ENCODE measurements at places on chromosomes 4 and X.

DNA sequence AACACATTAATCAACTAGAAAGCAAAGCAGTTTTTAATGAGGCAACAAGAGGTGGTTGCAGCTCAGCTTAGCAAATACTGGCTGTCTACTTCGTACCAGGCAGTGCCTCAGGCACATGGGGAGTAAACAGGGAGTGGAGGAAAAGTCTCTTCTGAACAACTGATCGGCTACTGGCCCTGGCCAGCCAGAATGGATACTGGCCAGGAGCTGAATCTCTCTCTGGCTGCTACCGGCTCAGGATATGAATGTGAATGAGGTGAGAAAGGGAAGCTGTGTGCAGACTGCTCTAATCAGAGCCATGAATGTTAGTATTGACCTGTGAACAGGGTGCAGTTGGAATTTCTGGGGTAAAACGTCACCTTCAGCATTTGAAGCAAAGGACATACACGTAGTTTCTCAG lies 77.3 kb downstream of the STK32B start:
- no peak for DNase-seq

- DNase-seq: no peak
These were observed 252.5 kb downstream of the GRIA3 start for GRCh38 chrX:123436512-123437136.

DNA sequence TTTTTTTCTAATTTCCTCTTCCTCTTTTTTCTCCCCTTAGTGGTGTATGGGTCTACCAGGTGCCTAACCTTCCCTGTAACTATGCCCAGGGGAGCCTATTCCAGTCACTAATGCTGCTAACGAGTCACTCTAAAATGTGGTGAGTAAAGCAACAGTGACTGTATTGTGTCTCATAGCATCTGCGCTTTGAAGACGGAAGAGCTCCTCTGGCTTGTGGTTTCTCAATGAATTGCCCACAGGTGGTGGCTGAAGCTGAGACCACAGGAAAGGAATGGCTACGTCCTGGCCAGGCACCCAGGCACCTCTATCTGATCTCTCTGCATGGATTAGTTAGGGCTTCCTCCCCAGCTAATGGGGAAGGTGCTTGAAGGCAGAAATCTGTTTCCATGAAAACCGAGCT lies 763.5 kb upstream of the FRG1 start:
- no peak for DNase-seq

- no peak for DNase-seq
These were observed 133.2 kb upstream of the RPS6KA3 start for GRCh38 chrX:20399728-20400414.

- DNase-seq: no peak
These were observed 34.5 kb downstream of the CHRNA9 start for GRCh38 chr4:40369437-40370274.

DNA sequence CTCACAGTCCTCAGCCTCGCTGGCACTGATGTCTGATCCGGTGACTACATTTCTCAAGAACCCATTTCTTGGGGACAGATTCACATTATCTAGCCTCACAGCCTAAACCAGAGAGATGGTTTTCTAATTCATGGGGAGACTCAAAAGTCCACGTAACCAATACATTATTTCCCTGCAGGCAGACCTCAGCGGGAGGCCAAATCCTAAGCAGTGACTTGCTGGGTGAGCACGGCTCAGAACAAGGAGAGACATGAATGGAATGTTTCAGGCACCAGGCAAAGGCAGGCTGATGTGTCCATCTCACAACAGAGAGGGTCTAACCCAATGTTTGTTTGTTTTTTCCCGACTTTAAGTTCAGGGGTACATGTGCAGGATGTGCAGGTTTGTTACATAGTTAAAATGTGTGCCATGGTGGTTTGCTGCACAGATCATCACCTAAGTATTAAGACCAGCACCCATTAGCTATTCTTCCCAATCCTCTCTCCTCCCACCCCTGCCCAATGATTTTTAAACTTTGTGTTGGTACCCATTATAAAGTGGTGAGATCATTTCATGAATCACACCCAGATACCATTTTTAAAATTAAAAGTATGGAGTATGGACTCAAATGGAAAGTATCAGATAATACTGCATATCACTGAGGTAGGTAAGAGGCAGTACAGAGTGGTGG lies 53.3 kb downstream of the SCD5 start:
- DNase-seq: no peak

DNA sequence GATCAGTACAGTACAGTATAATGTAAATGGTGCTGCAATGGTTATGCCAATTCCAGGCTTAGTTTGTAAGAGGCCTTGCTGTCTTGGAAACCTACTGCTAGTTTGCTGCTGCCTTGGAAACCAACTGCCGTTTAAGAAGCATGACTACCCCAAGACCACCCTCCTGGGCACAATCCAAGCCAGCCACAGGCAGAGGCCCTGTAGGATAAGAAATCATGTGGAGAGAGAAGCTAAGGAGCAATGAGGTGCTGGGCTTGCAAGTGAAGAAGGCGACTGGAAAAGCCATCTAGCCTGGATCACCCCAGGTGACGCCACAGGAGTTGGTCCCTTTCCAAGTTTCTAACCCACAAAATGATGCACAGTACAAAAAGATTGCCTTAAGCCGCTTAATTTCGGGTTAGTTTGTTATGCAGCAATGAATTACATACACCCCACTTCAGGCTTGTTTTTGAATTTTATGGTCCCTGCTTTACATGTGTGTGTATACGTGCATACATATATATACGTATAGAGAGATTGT lies 16.9 kb downstream of the ZFP42 start:
- no peak for DNase-seq

GRCh38 chr4:105966051-105966450 lies 70.8 kb downstream of the NPNT start:
- no peak for DNase-seq

DNA sequence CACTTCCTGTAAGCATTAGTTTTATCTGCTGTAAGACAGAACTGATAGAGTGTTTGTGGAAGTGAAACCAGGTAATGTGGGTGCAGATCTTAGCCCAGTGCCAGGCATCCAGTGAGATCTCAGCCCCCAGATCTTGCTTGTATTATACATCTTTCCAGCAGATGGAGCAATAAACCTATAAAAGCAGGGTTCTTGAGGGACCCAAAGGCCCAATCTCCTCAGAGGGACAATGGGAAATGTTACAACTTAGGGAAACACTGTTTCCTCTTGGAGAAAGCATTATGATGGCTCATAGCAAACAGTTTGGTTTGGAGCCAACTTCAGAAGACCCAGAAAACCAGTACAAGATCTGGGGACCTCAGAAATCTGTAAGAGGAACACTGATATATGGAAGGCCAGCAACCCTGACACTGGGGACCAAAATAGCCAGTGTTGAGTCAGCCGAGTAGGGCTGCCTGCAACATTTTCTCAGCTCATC lies 206.3 kb downstream of the SLC7A11 start:
- no peak for DNase-seq

DNA sequence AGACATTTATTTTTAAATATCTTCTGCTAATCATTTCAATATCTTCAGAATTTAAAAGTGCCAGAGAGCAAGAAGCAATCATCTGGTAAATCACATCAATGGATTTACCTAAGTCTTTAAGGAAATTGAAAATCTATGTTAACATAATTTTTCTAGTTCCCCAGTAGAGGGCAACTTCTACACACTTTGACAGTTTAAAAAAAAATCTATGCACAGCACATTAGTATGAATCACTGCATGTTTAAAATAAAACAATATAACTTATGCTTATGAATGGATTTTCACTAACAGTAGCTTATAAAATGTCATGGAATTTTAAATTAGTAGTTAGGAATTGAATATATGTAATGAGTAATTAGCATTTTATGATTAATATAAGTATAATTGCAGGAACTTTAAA lies 126.5 kb downstream of the REELD1 start:
- no peak for DNase-seq

DNA sequence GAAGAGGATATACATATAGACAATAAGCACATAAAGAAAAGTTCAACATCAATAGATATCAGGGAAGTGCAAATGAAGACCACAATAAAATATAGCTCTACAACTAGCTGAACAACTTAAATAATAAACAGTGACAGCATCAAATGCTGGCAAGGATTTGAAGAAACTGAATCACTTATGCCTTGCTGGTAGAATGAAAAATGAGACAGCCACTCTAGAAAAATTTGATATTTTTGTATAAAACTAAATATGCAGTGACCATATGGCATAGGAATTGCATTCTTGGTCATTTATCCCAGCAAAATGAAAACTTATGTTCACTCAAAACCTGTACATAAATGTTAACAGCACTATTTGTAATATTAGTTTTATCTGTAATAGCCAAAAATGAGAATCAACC lies 1102.0 kb downstream of the C4orf33 start:
- DNase-seq: no peak

GRCh38 chr4:94566420-94566819 lies 114.7 kb downstream of the PDLIM5 start:
- no peak for DNase-seq

GRCh38 chrX:111270339-111270738 lies at the start of gene CAPN6:
TSS of gene CAPN6 (minus strand) at chrX:111270483. CDS start at chrX:111263936, 6,547 bp downstream.
- DNase-seq: no peak

DNA sequence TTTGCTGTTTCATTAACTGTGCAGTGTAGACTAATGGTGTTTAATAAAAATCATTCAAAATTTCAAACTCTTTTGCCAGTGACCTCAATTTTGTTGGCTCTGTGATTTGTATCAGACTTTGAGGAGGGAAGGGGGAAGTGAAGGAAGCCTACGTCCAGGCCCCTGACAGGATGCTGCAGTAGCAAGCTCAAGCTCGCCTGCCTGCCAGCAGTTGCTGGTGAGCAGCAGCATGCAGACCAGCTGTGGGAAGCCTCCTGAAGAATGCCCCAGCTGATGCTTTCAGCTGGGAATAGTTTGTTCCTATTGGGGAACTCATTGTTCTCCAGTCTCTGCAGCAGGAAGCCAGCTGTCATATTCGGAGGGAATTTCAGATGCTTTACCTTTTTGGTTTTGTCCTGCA lies 495.2 kb downstream of the AFF2 start:
- no peak for DNase-seq

DNA sequence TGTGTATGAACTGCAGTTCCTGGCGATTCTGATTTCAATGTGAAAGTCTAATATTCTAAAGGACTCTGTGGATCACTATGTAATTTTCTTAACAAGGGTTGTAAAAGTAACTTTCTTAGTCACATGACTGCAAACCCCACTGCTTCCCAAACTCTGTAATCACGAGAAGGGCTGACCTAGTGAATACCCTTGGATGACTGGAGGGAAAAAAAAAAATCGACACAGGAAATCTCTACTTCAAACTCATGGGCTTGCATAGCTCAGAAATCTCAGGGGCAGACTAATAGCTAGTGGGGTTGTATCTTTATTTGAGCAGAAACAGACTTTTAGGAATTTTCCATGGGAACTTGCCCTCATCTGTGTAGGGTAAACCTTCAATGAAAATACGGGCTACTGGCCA lies 4.8 kb upstream of the MXRA5 start:
- DNase-seq: no peak

DNA sequence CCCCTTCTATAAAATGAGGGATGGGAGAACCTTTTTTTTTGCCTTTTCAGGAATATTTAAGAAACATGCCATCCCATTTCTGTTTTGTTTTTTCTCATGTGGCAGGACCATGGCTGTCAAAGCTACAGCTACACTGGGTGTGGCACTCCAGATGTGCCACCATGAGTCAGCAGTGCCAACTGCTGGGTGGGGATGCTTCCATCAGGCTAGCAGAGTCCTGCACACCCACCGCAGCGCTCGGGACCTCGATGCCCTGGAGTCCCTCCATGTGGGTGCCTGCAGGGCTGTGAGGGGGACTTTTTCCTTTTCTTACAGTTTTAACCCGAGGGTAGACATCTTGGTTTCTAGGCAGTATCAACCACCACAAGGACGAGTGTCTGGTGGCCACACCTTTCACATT lies 352.6 kb downstream of the NR3C2 start:
- DNase-seq: no peak

DNA sequence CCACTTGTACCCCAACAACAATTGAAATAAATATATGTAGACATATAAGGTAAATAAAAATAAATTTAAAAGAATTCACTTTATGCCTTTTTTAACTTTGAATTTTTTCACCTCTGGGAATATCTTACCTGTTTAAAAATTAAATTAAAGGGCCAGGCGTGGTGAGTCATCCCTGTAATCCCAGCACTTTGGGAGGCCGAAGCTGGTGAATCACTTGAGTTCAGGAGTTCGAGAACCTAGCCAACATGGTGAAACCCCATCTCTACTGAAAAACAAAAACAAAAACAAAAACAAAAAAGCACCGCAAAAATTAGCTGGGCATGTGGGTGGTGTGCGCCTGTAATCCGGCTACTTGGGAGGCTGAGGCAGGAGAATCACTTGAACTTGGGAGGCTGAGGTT lies 164.8 kb downstream of the AASDH start:
- no peak for DNase-seq

- no peak for DNase-seq
These were observed 17.3 kb upstream of the FGF5 start for GRCh38 chr4:80249144-80249543.

- DNase-seq: no peak
These were observed 950 bp upstream of the TMEM271 start for GRCh38 chr4:576991-577498.

GRCh38 chrX:38726612-38727011 lies 74.6 kb upstream of the MID1IP1 start:
- DNase-seq: no peak

- DNase-seq: no peak
These were observed 66.7 kb downstream of the DRD5 start for GRCh38 chr4:9847968-9848748.

DNA sequence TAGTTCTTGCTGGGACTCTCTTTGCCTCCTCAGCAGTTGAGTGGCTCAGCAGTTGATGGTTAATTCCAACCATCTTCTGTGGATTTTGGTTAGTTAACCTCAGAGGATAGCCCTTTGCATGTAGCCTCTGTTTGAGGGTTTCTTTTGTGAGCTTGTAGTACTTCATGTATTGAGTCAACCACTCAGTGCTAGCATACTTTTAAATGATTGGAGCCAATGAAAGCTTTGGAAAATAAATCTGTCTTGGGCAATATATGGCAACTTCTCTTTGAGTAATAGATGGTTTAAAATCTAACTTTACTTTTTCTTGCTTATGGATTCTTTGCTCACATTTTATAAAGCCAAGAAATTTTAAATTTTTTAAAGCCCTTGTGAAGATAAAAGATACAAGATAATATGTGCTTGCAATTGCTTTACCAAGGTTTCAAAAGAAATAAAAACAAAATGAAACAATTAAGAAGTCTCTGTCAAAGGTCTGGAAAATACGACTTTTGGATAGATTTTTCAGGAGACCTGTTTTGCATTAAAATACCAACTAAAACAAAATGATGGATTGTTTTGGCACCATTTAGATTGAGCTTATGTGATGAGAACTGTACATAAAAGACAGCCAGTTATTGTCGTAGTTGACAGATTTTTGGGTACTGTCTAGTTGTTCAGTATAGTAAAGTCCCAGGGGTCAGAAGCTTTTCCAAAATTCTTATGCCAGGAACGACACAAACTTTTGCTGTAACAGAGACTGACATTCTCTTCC lies 181.9 kb downstream of the SPRY1 start:
- DNase-seq: no peak

DNA sequence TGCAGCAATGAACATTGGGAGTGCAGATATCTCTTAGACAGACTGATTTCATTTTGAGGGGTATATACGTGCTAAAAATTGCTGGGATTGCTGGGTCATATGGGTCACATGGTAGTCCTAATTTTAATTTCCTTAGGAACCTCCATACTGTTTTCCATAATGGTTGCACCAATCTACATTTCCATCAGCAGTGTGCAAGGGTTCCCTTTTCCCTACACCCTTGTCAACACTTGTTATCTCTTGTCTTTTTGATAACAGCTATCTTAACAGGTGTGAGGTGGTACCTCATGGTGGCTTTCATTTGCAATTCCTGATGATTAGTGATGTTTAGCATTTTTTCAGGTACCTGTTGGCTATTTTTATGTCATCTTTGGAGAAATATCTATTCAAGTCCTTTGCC lies 57.0 kb downstream of the GPC3 start:
- no peak for DNase-seq

All from activated CD4-positive, alpha-beta T cell treated with anti-CD3 and anti-CD28 coated beads, Interleukin-2, amount 50 U/mL, for 4 hours (primary cell).